Mucosa of descending colon (tissue), 3 donors: ENCODE measurements at places on chromosomes 4 and X.

DNA sequence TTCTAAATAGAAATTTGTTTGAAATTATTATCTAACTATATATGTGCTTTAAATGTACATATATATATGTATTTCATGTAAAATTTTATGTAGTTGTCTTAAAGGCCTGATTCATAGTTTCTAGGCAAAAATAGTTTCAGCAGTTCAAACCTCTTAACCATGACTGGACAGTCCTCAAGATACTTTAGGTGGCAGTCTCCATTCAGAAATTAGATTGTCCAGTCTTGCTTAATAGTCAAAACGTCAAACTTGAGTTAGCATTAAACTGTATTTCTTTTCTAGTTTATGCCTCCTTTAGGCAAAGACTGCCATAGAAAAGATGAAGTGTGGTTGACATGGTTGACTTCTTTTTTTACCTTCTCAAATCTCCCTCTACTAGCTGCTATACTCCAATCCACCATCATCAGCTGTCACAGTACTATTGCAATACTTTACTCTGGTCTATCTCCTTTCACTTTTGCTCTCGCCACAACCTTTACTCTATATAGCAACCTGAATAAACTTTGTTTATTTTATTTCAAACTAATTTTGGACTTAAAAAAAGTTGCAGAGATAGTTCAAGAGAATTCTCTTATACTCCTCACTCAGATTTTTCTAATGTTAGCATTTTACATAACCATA lies 395.6 kb upstream of the DIPK2B start:
- DNase-seq: no peak

DNA sequence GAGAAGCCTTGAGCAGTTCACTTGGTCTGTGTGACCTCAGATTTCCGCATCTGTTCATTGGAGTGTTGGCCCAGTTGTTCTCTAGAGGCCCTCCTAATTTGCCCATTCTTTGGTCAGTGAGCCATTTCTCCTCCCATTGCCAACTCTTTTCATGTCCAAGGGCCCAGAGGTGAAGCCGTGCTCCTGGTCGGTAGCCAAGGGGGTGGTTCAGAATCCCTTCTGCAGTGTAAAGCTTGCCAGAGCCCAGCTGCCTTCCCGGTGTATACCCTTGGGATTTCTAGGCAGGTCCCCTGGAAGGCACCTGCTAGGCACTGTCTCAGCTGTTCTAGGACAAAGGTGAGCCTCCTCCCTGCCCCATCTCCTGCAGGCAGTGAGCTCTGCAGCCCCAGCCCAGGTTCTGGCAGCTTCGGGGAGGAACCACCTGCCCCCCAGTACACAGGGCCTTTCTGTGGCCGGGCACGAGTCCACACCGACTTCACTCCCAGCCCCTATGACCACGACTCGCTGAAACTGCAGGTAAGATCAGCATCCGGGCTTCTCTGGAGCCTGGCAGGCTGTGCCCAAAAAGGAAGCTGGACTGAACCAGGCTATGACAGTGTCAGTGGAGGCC lies 12.3 kb downstream of the SASH3 start:
- no peak for DNase-seq

GRCh38 chr4:151796106-151796505 lies 35.3 kb upstream of the GATB start:
- DNase-seq: no peak

DNA sequence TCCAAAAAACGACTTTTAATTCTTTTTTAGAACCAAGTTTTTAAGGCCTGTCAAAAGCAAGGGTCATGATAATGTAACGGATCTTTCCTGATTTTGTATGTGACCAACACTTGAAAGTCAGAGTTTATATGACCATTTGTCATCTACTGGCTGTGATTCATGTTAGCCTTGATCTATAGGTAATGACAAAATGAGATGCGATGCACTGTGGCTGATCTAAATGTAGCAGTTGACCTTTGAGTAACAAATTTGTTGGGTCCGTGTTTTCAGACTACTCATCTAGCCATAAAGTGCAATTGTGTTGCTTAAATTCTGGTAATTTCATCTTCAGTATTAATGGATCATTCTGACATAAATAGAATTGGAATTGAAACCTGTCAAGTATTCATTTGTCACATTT lies 202.5 kb downstream of the PCDH7 start:
- DNase-seq: no peak

DNA sequence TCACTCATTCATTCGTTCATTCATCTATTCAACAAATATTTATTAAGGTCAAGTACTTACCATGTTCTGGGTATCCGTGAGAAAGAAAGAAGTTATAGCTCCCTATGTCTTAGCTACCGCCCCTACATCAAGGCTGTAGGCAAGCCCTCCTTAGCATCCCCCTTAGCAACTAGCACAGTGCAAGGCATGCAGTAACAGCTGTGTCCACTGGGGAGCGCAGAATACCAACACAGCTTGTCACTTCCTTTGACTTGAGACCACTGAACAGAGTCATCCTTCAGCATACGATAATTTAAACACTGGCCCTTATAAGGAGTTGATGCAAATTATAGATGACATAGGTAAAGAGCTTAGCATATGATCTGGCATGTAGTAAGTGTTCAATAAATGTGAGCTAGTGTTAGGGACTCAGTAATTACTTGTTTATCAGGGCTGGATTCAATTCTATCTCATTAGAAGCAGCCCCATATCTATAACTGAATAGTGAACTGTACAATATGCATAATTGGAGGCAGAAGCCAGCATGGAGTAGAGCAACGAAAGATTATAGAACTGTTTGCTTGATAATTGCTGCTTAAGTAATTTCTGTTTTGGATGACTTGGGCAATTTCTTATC lies 8.7 kb downstream of the KIAA1210 start:
- DNase-seq: peak; percentile 55

GRCh38 chr4:189765736-189766135 lies 174.9 kb upstream of the FRG1 start:
- DNase-seq: no peak

DNA sequence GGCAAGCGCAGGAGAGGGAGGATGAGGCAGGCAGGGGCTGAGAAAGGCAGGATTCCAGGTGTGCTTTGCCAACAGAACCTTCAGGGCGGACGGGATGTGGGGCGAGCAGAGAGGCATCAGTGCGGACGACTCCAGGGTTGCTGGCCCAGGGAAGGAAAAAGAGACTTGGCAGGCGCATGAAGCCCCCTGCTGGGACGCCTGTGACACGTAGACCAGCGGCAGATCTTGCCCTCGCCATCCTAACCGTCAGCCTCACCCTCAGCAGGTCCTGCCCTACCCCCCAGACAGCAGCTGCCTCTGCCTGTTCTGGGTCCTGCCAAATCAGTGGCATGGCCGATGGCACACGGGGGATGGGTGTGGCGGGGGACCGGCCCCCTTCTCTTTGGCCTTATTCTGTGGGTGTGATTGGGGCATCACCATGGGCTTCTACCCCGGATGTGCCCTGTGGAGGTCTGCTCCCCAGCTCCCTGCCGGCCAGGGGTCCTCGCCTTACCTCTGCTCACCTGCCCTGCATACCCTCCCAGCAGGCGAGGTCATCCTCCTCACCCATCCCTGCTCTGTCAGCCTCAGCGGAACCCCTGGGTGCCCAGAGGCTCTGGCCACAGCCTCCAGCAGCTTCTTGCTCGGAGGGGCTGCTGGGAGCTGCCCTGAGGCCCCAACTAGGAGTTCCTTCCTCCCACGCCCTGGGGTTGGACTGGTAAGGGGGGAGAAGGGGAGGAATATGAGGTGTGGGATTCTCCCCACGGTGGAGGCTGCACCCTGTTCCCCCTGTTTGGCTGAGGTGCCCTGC lies 2.9 kb upstream of the SH3BP2 start:
- peak; percentile 56 for DNase-seq

GRCh38 chr4:185249105-185249504 lies 39.7 kb downstream of the SNX25 start:
- no peak for DNase-seq

GRCh38 chr4:149161247-149161646 lies 654.4 kb downstream of the IQCM start:
- no peak for DNase-seq

DNA sequence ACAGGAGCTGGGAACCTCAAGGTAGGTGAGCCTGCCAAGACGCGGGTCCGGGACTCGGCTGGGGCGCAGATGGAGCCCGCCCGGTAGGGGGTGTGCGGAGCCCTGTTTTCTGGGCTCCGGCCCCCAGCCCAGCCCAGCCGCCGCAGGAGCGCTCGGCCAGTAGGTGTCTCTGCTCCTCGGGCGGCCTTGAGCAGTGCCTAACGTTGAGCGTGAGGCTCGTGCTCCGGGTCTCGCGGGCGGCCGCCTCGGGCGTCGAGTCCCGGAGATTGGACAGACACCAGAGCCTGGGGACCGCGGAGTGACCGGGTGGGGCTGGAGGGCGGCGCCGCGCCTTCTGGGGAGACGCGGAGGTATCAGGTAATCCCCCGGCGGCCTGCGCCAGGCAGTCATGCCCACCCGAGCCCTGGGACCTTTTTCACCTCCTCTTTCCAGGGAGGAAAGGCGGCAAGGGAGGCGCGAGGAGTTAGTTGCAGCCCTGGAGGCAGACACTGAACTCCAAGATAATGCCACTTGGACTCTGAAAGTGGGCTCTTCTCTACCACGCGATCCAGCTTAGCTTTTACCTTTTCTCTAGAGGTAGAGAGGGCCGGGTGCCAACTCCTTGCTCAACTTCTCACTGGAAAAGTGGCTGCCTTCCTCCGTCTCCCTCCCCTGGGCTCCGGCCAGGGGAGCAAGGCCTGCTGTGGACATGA lies 14.5 kb upstream of the FGG start:
- peak; percentile 46 for DNase-seq

- no peak for DNase-seq
Measured at GRCh38 chr4:164383358-164384220, 370.3 kb upstream of the SMIM31 start.

GRCh38 chrX:1941321-1941720 lies 326.5 kb downstream of the ASMT start:
- DNase-seq: no peak
